Hepatic stellate cell (primary cell): ENCODE measurements at places on chromosomes 3 and 15.

GRCh38 chr3:143595456-143596077 is 252.7 kb downstream of the SLC9A9 start:
- DNase-seq: no peak

GRCh38 chr15:100438570-100438969 is 90.2 kb downstream of the CERS3 start:
- no peak for DNase-seq

- DNase-seq: no peak
Measured at GRCh38 chr15:29651476-29652233, 170.6 kb downstream of the TJP1 start.

GRCh38 chr3:19891740-19892139 is 42.3 kb downstream of the EFHB start:
- DNase-seq: no peak

GRCh38 chr15:74630284-74631086 is 14.8 kb downstream of the CLK3 start:
- DNase-seq: no peak

- DNase-seq: no peak
Measured at GRCh38 chr15:47616876-47617275, 100.4 kb upstream of the SEMA6D start.

GRCh38 chr3:162285259-162285658 is 788.7 kb downstream of the OTOL1 start:
- DNase-seq: no peak

- DNase-seq: no peak
Measured at GRCh38 chr15:69531665-69532027, 79.0 kb downstream of the RPLP1 start.

GRCh38 chr15:47414207-47414606 is 303.1 kb upstream of the SEMA6D start:
- DNase-seq: no peak

DNA sequence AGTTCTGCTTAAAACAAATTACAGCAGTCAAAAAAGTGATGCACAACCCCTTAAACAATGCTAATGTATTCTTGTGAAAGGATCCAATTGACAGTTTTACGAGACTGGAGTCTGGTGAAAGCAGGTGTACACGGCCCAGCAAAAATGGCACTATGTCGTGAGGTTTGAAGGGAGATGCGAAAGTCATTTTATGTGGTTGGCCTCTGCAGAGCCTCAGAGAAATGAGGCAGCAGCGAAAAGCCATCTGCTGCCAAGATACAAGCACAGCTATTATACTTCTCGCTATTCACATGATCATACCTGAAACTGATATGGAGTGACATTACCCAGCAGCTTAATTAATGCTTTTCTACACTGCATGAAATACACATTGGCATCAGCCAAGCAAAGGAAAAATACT is 36.4 kb downstream of the MECOM start:
- DNase-seq: no peak

DNA sequence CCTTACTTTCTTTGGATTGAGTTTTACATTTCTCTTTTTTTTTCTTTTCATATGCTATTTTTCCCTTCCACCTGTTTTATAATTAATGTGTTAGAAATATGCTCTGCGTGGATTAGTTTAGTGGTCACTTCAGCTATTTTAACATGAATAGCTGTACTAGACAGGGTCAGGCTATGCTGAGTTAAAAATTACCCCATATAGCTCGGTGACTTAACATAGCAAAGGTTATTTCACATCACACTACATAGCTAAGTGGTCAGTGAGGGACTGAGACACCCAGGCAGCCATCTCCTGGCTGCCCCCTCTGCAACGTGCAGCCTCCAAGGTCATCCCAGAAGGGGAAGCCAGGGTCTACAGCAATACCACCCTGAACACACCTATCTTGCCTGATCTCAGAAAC is 46.9 kb upstream of the KIF23 start:
- no peak for DNase-seq

- no peak for DNase-seq
Measured at GRCh38 chr3:132605374-132605792, 8.3 kb downstream of the ACKR4 start.

- no peak for DNase-seq
Measured at GRCh38 chr3:525415-525814, 328.9 kb downstream of the CHL1 start.

DNA sequence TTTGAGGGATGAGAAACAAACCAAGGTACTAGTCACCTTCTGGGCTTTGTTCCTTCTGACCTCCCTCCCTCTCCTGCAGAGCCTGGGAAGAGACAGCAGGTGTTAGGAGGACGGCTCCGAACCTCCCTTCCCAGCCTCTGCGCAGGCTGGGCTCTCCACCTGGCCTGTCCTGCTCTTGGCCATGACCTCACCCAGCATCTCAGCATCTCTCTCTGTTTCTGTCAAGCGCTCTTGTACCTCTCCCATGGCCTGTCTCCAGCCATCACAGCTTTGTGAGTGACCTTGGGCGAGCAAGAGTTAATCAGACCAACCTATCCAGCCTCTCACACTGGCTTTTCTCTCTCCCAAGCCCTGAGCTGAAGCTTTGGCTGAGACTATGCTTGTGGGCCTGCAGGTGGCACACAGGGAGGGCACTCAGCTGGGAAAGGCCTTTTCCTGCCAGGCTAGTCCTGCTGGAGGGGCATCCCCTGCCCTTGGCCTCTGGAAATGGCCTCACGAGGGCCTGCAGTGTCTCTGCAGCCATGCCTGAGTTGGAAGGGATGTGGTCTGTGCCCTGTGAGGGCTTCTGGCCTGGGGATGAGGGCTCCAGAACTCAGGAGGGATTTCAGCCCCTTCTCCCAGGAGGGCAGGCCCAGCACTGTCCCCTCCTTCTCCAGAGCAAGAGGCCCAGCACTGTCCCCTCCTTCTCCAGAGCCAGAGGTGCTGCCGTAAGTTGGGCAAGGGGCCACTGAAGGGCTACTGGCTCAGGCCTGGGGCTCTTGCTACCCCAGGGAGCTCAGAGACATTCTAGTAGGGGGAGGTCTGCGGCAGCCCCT is 2.1 kb downstream of the CHST13 start:
- DNase-seq: no peak
